ENCODE measurements at places on chromosomes 12 and 14. TPM values are rescaled to one million over a fixed set of nuclear protein-coding genes. Genes with fewer than 3 reads are reported as not detected.

Gene WDR20
- 15.6 TPM for total RNA-seq

Gene OLR1
- 36.9 TPM for total RNA-seq

Gene ALDH2
- 27.8 TPM for total RNA-seq

Gene KERA
- not detected for total RNA-seq

Gene LIN7A
- 19.5 TPM for total RNA-seq
